ENCODE measurements at places on chromosomes 2 and 18. TPM values are rescaled to one million over a fixed set of nuclear protein-coding genes. Genes with fewer than 3 reads are reported as not detected.

FAM110C gene
- 8.6 TPM for total RNA-seq

SLC19A3 gene
- total RNA-seq, result 2.0 TPM

DNA sequence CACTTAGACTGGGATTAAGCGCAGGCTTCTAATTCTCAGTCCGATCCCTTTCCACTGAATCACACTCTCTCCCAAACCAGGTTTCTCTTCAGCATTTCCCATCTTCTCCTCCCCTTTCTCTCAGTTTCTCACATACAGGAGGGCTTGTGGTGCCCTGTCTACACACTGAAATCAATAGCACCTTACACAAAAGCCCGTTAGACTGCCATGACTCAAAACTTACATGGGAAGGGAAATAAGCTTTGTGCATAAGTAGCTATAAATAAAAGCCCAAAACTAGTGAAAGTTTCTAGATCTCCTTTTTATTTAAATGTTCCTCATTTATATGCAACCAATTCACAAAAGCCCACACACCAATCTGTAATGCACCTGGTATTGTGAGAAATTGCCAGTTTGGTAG lies 318.4 kb downstream of the TXNL1 start:
- DNase-seq, result no peak

GRCh38 chr2:145561152-145561551 lies 1041.2 kb upstream of the ZEB2 start:
- DNase-seq, result no peak

DNA sequence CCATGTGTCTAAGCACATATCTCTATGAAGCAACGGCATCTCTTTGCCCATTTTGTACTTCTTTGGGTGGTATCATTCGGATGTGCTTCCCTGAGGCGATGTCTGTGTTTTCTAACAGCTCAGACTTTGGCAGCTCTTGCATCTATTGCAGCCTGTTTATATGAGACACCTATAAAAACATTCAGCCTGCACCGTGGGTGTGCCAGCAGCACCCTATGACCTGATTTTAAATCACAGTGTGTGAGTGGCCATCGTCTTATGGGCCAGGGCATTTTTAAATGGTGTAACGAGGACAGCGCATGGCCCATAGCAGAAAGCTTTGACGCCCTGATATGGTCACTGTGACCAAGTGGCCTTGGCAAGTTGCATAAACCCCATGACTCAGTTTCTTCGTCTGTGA lies 12.9 kb downstream of the NPAS2 start:
- DNase-seq, result no peak

DNA sequence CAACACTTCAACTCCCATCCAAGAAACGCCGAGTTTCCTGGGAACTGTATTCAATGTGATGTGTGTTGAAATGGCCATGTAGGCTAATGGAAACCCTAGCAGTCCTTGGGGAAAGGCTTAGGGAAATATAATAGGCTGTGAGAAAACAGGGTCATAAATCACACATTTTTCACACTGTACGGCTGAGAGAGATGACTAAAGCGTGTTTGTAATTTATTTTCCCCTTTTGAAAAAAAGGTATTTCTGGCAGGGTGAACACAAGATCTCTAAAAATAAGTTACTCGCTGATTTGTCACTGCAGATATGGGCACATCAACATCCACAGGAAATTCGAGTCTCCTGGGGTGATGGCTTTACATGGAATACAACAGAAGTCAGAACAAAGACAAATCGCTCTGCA lies 109.6 kb upstream of the ST6GAL2 start:
- DNase-seq, result no peak
